ENCODE measurements at places on chromosomes 4 and X.

GRCh38 chrX:36609616-36610585, 398.3 kb upstream of the FAM47C start:
- no peak for DNase-seq

DNA sequence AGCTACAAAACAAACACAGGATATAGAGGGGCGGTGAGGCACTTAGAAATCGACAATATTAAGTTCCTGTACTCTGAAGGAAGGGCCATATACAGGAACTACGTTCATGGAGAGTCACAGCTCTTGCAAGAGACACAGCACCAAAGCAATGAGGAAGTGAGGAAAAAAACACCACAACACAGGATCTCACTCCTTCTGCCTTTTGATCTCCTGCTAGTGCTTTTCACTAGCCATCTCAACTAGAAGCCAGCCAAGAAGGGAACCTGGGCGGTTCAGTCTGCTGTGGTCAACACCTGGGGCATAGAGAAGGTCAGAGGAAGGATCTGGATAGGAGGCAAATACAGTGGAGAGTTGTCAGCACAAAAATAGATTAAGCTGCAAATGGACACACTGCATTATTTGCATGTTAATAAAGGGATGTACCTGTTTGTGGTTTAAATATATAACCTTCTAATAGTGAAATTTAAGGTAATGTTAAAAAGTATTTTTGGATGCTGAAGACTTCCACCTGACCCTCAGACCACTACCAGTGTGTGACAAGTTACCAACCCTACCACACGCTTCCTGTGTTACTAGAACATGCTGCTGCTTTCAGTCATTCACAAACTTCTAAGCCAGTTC, 104.6 kb downstream of the DTHD1 start:
- no peak for DNase-seq

GRCh38 chr4:38209654-38210053, 249.5 kb downstream of the PTTG2 start:
- no peak for DNase-seq

DNA sequence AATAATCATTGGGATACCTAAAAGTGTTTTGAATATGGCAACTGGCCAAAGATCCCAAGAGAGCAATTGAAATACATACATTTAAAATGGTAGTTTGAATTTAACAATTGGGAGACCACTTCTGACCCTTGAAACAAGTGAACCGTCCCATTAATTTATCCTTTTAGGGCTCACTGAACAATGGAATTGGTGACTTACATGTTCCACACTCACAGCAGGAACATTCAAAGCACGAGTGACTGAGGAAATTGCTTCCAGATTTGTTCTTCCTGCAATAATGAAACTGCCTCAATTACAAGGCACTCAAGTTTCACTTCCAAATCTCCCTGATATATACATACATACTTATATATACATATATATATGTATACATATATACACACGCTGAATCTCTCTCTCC, 20.6 kb downstream of the SLC39A8 start:
- no peak for DNase-seq

DNA sequence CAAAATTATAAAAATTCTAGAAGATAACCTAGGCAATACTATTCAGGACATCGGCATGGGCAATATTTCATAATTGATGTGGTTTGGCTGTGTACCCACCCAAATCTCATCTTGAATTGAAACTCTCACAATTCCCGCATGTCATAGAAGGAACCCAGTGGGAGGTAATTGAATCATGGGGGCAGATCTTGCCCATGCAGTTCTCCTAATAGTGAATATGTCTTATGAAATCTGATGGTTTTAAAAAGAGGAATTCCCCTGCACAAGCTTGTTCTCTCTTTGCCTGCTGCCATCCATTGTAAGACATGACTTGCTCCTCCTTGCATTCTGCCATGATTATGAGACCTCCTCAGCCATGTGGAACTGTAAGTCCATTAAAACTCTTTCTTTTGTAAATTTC, 77.7 kb downstream of the DDX60 start:
- DNase-seq: no peak

DNA sequence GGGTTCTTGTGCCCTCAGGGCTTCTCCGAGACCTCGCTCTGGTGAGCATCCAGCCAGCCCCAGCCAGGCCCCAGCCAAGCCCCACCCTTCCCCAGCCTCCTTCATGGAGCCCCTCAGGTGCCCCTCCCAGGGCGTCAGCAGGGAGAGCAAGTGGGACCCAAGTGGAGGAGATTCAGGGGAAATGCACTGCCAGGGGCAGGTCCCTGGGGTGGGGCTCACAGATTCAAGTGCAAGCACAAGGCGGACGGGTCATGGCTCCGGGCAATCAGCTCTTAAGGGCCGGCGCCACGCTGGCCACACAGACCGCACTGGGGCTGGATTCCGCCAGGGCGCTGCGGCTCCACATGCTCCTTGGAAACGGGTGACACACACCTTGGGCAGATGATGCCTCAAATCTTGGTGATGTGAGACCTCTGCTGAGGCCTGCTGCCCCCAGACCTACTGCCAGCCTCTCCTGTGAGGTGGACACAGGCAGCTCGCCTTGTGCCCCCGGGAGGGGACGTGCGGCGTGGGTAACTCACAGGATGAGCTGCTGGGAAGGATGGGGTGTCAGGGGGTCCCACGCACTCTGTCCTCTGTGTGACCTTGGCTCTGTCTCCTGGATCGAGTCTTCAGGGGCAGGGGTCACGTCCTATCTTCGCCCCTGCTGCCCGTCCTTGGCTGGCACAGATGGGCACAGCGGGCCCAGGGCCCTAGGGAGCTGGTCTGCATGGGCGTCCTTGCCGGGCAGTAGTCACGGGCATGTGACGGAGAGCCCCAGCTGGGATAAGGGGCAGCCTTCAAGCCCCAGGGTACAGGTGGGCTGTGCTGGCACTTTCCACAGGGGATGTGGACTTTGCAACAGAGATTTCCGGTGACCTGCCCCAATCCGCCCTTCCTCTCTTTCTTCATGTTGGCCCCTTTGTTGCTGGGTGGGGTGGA, 17.1 kb downstream of the NAT8L start:
- no peak for DNase-seq

DNA sequence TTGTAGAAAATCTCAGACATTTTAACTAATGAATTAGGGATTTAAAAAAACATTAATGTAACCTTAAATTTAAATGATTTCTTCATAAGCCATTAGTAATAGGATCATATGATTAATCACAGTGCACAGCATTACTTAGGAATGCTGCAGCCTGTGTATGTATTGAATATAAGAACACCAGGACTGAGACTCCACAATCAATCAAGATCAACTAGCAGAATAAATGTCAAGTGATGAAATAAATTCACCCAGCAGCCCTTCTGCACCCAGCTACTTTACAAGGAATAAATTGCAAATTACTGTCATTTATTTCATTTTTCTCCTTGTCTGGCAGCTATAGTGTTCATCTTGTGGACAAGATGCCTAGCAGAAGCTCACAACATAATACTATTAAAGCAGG, 46.5 kb downstream of the NEIL3 start:
- DNase-seq: no peak

DNA sequence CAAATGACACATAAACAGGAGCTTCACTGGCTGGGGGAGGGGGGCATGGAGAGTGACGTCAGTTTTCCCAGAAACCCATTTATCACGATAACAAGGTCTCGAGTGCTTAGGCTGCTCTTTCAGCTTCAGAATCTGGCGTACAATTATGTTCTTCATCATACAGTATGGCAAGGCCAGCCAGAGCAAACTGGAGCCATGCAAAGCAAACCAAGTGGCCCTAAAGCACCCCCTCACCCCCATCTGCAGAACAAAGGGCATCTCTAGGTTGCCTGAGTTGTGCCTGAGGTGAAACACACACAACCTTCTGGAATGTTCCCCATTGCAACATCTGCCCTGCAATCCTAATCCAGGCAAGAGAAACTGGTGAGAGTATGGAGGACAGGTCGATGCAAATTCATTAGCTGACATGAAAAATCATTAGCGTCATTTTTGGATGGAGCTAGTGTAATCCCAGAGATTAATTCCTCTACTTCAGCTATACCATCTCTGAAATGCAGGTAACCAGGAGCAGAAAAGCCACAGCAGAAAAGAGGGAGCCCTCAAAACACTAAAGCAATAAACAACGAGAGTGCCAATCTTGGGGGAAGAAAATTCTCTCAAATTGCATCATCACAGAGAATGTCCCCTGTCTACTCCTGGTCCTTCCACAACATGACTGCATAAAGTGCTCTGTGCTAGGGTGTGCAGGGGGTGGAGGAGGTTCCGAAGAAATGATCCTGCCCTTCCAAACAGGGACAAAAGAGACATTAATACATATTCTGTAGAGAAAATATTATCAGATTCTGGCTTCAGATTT, 1.8 kb downstream of the SEPTIN6 start:
- peak; percentile 62 for DNase-seq

GRCh38 chrX:39766085-39766726, 331.6 kb downstream of the BCOR start:
- no peak for DNase-seq

GRCh38 chrX:40473460-40474204, 107.1 kb upstream of the ATP6AP2 start:
- no peak for DNase-seq

DNA sequence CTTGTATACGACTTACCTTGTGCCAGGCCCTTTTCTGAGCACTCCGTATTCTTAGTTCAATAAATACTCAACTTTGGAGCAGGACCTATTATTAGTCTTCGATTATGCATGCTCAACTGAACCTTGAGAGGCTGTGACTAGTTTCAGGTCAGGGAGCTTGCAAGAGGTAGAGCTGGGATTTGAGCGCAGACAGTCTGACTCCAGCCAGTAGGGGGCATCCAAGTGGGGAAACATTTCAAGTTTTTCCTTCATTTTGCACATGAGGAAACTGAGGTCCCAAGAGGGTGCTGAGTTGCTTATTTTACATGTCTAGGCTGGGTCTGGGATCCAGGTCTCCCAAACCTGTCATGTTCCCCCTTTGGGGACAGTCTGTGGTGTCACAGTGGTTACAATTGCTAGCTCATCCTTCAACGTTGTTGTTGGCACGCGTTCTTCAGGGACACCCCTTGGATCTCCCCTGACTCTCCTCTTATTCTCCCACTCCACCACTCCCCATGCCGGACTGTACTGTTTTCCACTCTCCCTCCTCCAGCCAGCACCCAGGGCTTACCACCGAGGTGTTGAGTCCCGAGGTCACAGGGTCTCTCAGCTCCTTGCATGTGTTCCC, 6.7 kb upstream of the PRICKLE3 start:
- DNase-seq: no peak

DNA sequence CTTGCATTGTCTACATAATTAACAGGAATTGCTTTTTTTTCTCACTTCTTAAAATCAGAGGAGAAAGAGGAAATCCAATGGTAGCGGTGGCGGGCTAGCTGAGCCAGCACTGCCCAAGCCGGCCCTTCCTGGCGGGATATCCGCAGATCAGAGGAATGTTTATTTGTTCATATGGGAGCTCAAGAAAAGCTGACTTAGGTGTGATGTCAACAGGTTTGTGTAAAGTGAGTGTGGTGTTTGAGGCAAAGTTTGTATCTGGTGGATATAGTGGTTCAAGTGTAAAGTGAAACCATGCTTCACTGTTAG, 466 bp upstream of the SLC39A8 start:
- DNase-seq: no peak

DNA sequence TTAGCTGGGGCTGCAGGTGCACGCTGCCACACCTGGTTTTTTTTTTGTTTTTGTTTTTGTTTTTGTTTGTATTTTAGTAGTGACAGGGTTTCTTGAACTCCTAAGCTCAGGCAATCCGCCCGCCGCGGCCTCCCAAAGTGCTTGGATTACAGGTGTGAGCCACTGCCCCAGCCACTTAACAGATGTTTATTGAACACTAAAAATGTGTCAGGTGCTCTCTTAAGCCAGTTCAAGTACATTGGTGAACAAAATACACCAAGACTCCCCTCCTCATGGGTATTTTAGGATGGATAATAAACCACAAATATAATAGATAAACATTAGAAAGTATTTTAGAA, 69.9 kb downstream of the TRAPPC11 start:
- DNase-seq: no peak

- DNase-seq: no peak
These were observed 45.6 kb upstream of the CCSER1 start for GRCh38 chr4:90081432-90082144.

- no peak for DNase-seq
These were observed 471.0 kb downstream of the BCOR start for GRCh38 chrX:39626749-39627148.

- DNase-seq: no peak
These were observed 38.1 kb upstream of the IRAK1 start for GRCh38 chrX:154057791-154058190.

- peak; percentile 59 for DNase-seq
These were observed 88.3 kb downstream of the AMELX start for GRCh38 chrX:11381464-11381863.

- DNase-seq: no peak
These were observed 14.2 kb downstream of the CHST7 start for GRCh38 chrX:46587753-46588171.

DNA sequence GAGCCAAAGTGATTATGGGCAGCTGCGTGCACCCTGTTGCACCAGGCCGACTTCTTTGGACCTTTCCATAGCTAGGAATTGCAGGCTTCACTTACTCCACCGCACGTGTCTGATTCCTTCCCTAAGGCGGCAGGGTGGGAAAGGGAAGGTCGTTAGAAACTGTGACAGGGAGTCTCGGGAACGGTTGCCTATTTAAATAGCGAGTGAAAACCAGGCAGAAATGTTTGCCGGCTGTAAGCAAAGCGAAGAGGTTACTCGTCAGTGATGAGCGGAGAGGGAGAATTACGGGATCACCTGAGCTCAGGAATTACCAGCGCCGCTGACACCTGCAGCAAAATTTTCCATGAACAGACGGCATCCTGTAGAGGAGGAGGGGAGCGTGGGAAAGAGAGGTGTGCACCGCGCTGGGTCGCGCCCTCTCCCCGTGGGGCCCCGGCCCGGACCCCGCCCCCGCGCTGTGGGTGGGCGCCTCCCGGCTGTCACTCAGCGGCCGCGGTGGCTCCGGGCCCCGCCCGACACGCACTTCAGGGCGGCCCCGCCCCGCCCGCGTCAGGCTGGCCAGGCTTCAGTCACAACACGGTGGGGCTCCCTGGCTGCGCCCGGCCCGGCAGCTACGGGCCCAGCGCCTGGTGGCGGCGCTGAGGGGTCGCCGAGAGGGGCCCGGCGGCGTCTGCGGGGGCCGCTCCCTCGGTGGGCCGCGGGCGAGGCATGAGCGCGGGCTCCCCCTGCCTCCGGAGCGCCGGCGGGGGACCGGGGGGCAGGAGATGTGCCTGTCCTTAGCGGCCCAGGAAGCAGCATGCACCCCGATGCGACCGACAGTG, at the start of gene SNX25:
TSS of gene SNX25 (plus strand) at position 568 of the 821 bp plus-strand sequence. CDS start at position 797, 229 bp downstream.
- peak; percentile 80 for DNase-seq

- DNase-seq: no peak
These were observed 76.8 kb downstream of the RTL5 start for GRCh38 chrX:72054779-72055489.

DNA sequence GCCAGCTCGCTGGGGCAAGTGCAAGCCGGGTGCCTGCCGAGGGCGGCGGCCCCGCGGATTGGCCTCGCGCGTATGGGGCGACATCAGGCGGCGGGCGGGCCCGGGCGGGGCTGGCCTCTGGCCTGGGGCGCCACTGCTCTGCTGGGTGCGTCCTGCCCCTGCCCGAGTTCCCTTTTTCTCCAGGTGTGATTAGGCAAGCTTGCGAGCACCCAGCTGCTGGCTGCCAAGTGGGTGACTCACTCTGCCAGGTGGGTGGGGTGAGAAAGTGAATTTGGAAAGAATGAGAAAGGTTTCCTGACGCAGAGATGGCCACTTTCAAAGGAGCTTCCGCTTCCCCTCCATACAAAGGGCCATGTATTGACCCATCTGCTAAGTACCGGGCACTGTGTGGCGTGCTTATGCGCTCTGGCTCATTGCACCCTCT, 32.5 kb downstream of the FGFBP1 start:
- no peak for DNase-seq

- no peak for DNase-seq
These were observed 80.2 kb upstream of the ACSL4 start for GRCh38 chrX:109813236-109813635.

GRCh38 chr4:87442889-87443288, 20.5 kb downstream of the NUDT9 start:
- peak; percentile 21 for DNase-seq
